ENCODE measurements at places on chromosomes 1 and 21.

DNA sequence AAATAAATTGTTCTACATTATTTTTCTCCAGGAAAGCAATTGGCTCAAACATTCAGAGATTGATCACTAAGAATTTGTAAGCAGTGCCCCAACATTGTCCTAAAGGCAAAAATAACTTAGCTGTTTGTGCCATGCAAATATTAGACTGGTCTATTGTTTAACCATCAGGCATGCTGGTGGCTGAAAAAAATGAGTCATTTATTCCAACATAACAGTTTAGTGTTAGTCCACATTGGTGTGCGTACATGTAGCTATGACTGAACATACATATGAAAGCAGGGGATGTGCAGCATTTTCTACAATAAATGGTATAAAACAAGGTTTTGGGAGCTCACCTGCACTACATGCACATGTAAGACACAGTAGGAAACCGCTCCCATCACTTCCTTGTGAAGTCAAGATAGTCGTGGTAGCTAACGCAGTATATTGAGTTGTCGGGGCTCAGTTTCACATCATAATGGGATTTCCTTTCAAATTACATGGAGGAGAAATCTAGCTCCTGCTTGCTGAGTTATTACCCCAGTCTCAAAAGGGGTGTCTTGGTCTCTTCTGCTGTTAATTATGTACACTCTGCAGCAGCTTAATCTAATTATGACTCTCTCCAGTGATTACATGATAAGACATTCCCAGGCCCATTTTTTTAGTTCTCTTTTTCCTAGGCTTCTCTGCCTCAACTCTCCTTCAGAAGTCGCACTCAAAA, 199.4 kb downstream of the LYPLAL1 start:
- no peak for DNase-seq

DNA sequence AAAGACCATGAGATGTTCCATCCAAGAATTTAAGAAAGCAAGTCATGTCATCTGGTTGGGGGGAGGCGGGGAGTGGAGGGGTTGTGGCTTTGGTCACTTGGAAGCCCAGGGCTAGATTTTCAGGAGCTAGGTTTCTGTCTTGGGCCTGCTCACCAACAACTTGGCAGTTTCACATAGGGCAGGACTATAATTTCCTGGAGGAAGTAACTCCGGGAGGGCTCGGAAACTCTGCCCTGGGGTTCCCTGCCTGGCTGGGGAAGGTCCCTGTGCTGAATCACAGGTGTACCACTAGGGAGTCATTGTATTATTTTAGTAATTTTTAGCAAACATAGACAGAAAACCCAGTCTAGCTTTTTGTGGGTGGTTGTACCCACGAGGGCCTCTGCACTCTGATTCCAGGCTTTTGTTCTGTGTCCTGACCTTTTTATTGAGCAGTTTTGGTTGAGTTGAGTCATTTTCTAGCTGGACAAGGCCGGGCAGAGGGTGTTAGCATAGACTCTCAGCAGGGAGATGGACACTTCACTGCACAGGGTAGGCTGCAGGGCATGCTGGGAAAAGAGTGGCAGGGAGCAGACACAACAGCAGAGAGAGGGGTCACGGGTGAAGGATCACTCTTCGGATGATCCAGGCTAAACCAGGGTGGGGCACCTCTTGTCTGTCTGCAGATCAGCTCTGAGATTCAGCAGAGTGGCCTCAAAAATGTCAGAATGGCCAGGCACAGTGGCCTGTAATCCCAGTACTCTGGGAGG, 144.7 kb downstream of the GRIK3 start:
- DNase-seq = no peak

DNA sequence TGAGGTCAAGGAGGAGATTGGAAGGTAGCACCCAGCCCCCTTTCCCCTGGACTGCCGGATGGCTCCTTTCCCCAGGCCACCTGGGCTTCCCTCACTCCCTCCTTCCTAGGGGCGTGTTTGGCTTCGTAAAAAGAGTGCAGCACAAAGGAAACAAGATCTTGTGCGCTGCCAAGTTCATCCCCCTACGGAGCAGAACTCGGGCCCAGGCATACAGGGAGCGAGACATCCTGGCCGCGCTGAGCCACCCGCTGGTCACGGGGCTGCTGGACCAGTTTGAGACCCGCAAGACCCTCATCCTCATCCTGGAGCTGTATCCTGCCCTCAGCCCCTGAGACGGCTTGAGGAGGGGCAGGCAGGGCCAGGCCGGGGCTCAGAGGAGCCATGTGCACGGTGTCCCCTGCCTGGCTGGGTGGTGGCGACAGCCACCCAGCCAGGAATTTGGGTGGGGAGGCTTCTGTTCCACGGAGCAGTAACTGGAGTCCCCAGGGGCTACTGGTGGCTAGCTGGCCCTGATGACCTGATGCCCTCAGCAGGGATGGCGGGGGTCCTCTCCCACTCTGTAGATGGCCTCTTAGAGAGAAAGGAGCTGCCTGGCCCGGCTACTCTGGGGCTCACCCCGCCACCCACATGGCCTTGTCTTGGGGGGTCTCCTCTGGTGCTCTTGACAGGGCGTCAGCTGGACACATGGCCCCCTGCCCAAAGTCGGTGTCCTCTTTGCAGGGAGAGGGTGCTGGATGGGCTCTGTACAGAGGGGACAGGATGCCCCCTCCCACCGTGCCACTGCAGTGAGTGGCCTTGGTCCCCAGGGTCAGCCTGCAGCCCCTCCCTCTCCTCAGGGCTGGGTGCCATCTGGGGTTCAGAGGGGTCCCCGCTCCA, 39.5 kb downstream of the TRIM11 start:
- DNase-seq = no peak

GRCh38 chr1:198040880-198041279, 115.9 kb upstream of the NEK7 start:
- no peak for DNase-seq
